ENCODE measurements at places on chromosomes 12 and 14.

GRCh38 chr14:100677152-100677551 lies 49.5 kb upstream of the DLK1 start:
- DNase-seq = no peak

DNA sequence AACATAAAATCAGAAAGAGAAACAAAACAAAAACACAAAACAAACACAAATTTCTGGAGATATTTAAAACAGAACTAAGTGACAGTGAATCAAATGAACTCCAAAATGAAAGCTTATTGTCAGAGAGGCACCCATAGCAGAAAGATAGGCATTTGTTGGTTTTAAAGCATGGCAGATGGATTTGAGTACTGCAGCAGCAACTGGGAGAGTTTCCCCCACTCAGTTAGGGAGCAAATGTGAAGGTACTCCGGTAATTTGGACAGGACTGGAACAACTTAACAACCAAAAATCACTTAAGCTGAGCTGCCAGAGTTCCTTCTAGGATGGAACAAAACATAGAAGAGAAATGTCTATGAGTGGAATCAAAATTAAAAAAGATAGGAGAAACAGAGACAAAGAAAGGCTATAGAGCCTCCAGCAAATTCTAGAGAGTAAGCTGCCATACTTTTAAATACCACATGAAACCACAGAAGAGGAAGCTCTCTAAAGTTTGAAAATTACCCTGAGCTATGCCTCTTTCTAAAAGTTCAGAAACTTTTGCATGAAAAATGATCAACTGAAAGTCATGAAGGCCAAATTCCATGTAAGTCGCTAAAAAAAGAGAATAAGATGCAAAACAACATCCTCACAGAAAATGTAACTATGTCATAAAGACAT lies 1248.3 kb upstream of the USP15 start:
- DNase-seq = no peak

DNA sequence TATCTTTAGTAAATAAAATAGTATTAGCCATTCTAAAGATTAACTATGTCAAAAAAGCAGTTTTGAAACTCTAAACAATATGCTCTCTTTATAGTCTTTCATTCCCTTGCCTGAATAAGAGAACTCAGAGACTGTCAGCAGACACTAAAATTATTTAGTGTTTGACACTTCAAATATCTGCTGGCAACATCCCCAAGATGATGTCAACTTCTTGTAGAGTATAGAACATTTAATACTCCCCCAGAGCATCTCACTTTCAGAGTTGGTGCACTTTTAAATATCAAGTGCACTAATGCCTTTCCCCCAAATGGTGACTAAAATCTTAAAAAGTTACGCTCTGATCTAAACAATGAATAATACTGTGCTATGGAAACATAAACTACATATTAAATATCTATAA lies 374.9 kb downstream of the SLC6A15 start:
- no peak for DNase-seq

GRCh38 chr12:125549171-125549570 lies 483.9 kb downstream of the AACS start:
- no peak for DNase-seq

DNA sequence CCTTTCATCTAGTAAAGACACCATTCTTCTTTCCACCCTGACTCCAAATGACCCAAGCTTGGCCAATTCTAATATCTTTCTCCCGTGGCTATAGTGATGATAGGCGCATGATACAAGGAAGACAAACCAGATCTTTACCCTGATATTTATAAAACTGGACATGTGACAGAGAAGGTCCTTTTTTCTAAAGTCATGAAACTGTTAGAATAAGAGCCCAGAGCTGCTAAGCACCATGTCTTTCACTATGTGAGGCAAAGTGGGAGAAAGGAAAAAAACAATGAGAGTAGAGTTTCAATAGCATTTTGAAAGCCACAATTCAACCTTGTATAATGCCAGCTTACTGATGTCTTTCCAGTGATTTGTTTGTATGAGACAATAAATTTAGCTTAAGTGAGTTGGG lies 212.4 kb downstream of the RASSF9 start:
- no peak for DNase-seq

DNA sequence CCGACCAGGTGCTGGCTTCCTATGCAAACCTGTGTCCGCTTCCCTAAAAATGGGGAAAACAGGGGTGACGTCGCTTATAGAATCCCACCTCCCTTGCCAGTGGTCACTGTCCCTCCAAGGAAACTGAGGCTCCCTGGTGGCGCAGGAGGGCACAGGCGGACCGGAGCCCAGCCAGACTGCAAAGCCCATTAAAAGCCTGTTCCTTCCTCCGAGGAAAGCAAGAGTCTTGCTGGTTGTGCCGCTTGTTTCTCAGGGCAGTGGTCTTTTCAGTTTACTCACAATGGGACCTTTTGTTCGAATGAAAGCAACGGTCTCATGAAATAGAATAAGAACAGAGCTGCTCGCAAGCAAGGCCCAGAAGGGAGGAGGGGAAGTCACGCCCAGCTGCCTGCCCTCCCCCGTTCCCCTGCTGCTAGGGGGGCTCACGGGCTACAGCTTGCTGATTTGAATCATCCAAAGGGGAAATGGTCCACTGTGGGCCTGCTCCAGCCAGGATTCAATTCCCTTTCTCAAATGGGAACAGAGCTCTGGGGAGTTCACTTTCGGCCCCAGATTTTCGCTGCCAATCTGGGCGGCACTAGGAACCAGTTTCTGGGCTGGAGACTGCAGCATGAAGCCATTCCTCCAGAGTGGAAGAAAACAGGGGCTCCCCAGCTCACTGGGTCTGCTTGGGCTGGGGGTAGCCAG lies 4.6 kb upstream of the SELPLG start:
- DNase-seq = peak; percentile 88

DNA sequence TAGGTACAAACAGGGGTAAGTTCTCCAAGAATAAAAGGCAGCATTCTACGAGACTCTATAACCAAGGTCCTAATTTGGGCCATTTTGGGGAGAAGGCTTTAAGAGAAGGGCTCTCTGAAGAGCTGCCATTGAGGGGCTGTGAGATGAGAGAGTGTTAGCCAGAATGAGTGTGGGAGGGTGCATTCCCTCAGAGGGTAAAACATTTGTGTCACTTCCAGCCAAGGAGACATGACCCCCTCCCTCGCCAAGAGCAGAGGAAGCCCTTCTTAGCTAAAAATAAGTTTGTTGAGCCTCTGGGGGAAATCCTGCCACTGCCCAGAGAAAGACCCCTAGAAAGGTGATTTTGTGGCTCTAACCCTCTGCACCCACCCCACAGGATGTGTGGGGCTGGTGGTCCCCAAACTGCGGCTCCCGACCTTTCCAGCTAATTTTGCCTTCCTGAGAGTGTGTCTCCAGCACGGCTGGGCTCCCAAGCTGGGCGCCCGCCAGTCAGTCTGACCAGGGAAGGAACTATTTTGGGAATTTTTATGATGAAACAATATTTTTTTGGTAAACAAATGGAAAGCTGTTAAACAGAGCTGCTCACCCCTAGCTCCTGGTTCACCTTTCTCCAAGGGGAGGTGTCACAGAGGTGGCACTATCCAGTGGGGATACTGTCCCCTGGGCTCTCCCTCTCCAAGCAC lies 65.9 kb upstream of the JDP2 start:
- DNase-seq = no peak

DNA sequence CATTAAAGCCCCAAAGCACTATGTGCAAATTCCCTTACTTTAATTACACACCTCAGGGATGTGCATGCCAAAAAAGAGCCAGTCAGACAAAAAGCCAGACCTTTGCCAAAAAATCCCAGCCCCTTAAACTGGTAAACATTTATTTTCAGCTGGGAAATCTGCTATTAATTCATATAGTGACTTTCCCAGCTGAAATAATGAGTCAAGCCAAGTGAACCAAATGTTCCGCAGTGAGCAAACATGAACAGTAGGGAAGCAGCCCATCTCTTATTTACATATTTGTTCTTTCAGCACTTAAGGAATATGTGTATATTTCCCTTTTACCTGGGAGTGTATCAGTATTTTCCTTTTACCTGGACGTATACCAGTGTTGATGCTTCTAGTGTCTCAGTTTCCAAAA lies 44.0 kb upstream of the OTX2 start:
- DNase-seq = peak; percentile 60

GRCh38 chr14:56539862-56540261 lies 39.7 kb upstream of the TMEM260 start:
- no peak for DNase-seq

- no peak for DNase-seq
Observed at GRCh38 chr12:3257411-3257810, 180.2 kb downstream of the TSPAN9 start.

- no peak for DNase-seq
Observed at GRCh38 chr14:69133206-69134125, 19.5 kb downstream of the DCAF5 start.

GRCh38 chr14:99234355-99234754 lies 37.6 kb downstream of the BCL11B start:
- DNase-seq = no peak
